ENCODE measurements at places on chromosomes 5 and 9.

- DNase-seq, result no peak
These were observed 22.7 kb upstream of the MROH2B start for GRCh38 chr5:41093803-41094202.

DNA sequence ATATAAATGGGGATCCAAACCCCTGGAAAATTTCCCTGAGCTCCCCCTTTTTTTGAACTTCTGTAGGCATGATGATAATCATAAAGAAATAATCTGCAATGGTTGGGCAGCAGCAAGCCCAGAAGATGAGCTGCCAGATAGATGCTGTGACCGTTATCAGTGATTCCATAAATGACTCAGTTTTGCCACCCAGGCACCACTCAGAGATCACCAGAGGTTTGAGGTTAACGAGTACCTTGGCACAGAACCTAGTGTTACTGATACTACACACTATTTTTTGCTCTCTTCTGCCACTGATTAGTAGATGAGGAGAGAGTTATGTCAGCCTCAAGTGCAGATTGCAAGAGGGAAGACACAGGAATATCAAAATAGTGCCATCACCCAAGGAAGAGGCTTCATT lies 199.3 kb upstream of the PTGER4 start:
- DNase-seq, result no peak

GRCh38 chr5:148179234-148179824 lies 11.0 kb downstream of the SPINK14 start:
- DNase-seq, result peak; percentile 13

DNA sequence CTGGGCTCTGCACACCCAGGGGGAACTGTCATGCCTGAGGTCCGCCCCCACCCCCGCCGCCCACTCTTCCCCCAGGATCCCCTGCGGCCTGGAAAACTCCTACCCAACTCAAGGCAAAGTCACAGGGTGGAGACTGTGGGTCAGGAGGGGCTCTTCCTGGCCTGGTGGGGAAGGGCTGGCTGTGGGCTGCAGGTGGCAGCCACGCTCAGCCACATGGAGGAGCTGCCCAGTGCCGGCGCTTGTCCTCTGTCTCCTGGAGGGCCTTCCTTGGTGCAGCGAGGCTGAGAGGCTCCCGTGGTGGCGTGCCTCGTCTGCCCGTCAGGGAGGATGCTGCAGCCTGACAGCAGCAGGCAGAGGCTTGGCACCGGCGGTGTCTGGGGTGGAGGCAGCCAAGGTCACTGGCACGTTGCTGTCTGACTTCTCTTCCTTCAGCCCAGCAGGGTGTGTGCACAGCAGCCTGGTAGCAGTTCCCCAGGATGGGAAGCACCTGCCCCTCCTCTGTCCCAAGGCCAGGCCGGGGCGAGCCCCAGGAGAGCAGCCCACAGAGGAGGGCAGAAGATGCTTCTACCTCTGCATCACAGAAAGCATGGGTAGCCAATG lies 78.1 kb downstream of the ADAMTS2 start:
- peak; percentile 12 for DNase-seq

DNA sequence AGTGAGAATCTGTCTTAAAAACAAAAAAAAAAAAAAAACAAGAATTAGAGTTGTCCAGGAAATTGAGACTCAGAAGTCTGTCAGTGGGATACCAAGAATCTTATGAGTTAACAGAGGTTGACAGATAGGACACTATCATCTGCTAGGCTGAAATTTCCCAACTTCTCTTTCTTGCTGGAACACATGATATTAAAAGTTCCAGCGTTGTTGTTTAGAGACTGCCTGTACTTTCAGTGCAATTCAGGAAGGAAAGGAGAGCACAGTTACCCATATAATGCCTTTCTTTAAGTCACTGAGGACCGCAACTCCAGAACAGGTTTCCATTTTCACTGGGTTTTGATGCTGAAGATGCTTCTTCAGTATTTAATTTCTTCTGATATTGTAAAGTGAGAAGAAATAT lies 13.5 kb downstream of the TRPM6 start:
- no peak for DNase-seq

DNA sequence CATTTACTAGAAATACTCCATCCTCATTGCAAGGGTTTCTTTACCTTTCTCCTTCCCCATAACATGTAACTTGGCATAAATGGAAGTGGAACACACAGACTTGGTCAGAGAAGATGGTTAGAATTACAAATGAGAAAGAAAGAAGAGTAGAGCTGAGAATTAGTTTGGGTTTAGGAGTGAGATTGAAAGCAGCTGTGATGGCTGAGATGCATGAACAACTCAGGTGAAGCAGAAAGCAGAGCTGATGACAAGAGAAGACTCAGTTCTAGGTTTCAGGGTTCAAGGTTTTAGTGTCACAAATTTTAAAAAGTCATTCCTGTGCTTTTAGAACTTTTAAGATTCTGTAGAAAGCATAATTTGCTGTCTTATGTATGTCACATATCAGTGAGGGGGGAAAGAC lies 54.0 kb downstream of the TMEM161B start:
- no peak for DNase-seq

GRCh38 chr9:22170990-22171670 lies 162.0 kb upstream of the CDKN2B start:
- no peak for DNase-seq

DNA sequence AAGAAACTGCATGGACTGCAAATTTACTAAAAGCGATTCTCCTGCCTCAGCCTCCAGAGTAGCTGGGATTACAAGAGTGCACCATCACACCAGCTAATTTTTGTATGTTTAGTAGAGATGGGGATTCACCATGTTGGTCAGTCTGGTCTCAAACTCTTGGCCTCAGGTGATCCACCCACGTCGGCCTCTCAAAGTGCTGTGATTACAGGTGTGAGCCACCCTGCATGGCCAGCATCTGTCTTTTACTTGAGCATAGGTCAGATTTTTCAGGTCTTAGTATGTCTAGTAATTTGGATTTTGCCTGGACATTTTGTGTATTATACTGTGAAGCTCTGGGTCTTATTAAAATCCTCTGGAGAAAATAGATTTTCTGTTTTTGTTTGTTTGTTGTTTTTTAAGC lies 277.8 kb upstream of the VLDLR start:
- DNase-seq, result no peak

DNA sequence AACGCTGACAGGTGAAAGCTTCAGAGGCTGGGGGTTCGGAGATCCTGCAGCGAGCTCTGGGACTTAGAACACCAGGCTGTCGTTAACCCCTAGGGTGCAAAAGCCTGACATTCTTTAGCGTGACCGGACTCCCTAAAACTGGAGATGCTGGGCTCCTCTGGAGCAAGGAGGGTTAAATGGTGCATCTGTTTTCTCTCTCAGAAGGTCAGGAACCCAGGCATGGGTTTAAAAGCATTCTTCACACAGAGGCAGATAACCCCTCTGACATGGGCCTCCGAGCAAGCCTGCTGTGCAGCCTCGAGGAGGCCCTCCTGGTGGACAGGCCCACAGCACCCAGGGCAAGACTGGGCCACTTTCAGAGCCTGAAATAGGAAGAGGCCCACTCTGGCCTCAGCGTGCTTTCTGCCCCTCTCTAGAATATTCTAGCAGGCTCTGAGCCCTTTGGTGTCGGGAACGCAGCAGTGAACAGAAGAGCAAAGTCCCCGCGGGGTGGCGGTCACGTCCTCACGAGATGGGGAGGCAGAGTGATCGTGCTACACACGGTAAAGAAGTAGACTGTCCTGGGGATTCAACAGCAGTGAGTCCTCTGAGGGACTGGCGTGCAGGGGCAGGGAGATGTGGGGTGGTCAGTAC lies 124.8 kb downstream of the COL23A1 start:
- DNase-seq, result no peak

- DNase-seq, result no peak
These were observed 31.7 kb upstream of the CDKN2B start for GRCh38 chr9:22040760-22041159.

- no peak for DNase-seq
These were observed 214.6 kb downstream of the GABRG2 start for GRCh38 chr5:162282191-162282590.

- no peak for DNase-seq
These were observed 1.3 kb downstream of the NIPBL start for GRCh38 chr5:36877667-36878391.

- DNase-seq, result peak; percentile 50
These were observed 206.7 kb downstream of the FAM114A2 start for GRCh38 chr5:153831973-153832372.

GRCh38 chr9:92746567-92747458 lies 17.8 kb downstream of the BICD2 start:
- no peak for DNase-seq

DNA sequence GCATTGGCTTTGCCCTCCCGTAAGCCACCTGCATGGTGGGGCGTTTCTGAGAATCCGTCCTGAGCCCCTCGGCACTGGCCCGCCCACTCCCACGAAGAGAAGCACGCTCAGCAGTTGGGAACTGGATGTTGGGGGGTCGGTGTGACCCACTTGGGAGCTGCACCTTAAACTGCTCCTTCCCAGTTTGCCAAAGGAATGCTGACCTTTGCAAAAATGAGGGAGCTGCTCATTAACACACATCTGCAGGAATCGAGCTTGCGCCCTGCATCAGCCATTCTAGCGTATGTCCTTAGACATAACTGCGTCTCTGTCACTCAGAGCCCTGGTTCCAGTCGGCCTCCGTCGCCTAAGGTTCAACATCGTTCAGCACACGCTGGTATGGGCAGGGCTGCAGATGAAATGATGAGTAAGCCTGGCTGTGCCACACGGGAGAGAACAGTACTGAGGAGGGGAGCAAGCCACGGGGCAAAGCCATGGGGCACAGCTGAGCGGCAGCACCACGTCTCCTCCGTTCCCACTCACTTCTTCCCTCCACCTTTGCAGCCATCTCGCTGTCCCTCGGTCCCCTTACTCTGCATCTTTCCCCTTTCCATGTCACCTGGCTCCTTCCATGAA lies 28.8 kb upstream of the NCS1 start:
- no peak for DNase-seq

GRCh38 chr9:86075132-86076109 lies 23.9 kb downstream of the GOLM1 start:
- no peak for DNase-seq

- no peak for DNase-seq
These were observed 114.7 kb upstream of the IL7R start for GRCh38 chr5:35741971-35742370.

GRCh38 chr5:18740301-18740700 lies 1106.0 kb downstream of the TAF11L14 start:
- no peak for DNase-seq

GRCh38 chr9:74771672-74772071 lies 116.0 kb downstream of the TRPM6 start:
- no peak for DNase-seq

DNA sequence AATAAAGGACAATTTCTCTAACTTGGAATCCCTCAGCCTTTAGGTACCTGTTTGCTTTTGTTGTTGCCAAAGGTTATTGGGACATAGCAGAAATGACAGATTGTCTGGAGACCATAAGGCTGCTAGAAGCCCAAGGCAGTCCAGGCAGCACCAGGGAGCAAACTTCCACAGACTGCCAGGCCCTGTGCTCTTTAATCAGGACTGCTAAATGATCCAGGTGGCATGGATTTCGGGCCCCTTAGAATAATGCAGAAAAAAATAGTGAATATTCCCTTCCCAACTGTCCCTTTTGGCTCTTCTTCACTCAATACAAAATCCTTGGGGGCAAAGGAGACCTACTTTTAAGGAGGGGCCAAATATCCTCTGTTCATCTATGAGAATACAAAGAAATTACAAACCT lies 73.9 kb downstream of the GABRA1 start:
- no peak for DNase-seq

DNA sequence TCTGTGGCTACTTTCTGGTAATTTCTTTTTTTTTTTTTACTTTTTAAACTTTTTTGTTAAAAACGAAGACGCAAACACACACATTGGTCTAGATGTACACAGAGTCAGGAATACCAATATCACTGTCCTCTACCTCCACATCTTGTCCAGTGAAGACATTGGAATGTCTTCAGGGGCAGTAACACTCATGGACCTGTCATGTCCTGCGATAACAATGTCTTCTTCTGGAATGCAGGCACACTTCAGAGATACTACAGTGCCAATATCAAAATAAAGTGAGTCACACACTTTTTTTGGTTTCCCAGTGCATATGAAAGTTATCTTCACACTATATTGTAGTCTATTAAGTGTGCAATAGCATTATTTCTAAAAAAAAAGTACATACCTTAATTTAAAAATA lies 175.9 kb downstream of the ARRDC3 start:
- DNase-seq, result no peak

DNA sequence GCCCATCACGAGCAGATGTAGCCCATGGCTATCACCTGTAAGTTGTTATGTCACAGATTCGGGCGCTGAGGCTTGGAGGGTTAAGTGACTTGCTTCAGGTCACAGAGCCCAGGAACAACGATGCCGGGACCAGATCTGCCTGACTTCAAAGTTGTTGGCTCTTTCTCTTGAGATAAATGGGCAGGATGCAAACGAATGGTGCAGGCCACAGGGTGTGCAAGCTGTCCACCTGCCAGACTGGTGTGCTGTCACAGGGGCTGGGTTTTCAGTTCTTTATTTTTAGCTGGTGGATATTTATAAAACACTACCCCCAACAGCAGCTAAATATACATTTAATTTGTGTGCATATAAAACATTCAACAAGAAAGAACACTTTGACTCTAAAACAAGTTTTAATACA lies 17.7 kb upstream of the PHYKPL start:
- no peak for DNase-seq

GRCh38 chr9:132903574-132904492 lies 25.1 kb downstream of the SPACA9 start:
- DNase-seq, result no peak

DNA sequence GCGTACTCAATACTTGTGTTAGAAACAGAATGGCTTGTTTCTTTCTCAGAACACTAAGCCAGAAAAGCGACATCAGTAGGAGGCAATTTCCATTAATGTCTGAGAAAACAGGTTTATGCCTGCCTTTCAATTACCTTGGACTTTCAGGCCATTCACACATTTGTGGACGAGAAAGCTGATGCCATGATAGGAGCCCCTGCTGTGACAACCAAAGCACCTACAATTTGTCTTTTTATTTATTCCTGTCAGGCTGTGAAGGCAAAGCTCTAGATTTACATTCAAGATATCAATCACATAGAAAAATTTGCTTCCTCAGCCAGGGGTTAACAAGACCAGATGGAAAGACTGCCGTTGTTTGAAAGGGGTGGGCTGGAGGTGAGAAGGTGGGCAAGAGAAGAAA lies 76.2 kb downstream of the C7 start:
- DNase-seq, result no peak

Measured in BE2C (cell line).